GM13976 (cell line): ENCODE measurements at places on chromosomes 2 and 18.

- no peak for DNase-seq
These were observed 33.2 kb downstream of the TOGARAM2 start for GRCh38 chr2:29014331-29014730.

GRCh38 chr2:105617631-105618350 lies 126.9 kb upstream of the NCK2 start:
- no peak for DNase-seq

- DNase-seq = no peak
These were observed 76.3 kb upstream of the WDSUB1 start for GRCh38 chr2:159362816-159363251.

DNA sequence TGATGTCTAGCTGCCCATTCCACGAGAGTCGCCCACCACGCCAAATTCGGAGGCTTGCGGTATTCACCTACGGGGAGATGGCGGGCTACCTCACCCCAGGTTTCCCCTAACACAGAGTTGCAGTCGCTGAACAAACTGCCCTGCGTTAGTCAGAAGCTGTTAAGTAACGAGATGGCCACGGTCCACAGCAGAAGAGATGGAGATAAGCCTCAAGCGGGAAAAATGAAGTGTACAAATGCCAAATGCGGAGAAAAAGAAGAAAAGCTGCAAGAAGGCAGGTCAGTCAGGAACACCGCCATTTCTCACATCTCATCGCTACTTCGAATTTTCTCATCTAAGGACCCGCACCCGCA lies 425 bp downstream of the ASB3 start:
- DNase-seq = peak; percentile 35

- no peak for DNase-seq
These were observed 165.3 kb upstream of the SYT4 start for GRCh38 chr18:43442571-43442970.
